ENCODE measurements at places on chromosomes 7 and 10. TPM values are rescaled to one million over a fixed set of nuclear protein-coding genes. Genes with fewer than 3 reads are reported as not detected.

The GIMAP4 gene
- 75.3 TPM for total RNA-seq

The FIS1 gene
- 155 TPM for total RNA-seq

The KLF6 gene
- total RNA-seq: 171 TPM

The FAM131B gene
- total RNA-seq: 2.8 TPM

The SEMA4G gene
- total RNA-seq: 1.5 TPM

The CACNA2D1 gene
- total RNA-seq: 40.7 TPM

The HOXA10 gene
- total RNA-seq: 11.2 TPM

The SEC23IP gene
- total RNA-seq: 48.4 TPM

The PKD2L1 gene
- 0.71 TPM for total RNA-seq

The TWNK gene
- 4.6 TPM for total RNA-seq

The NPVF gene
- total RNA-seq: not detected

DNA sequence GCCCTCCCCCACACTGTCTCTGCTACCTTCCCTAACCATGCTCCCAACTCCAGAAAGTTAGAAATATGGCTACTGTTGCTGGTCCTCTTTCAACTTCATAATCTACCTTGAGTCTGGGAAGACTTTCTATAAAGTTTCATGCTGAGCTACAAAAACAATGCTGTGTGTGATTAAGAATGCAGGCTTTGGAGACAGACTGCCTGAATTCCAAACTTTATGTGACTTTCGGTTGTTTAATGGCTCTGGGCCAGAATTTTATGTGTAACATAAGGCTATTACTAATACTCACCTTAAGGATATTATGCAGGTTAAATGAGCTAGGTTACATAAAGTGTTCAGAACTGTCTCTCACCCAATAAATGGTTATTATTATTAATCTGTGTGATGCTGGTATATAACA is 19.1 kb downstream of the BET1 start:
- no peak for DNase-seq

- DNase-seq: no peak
Observed at GRCh38 chr10:7301006-7301778, 109.6 kb downstream of the SFMBT2 start.

DNA sequence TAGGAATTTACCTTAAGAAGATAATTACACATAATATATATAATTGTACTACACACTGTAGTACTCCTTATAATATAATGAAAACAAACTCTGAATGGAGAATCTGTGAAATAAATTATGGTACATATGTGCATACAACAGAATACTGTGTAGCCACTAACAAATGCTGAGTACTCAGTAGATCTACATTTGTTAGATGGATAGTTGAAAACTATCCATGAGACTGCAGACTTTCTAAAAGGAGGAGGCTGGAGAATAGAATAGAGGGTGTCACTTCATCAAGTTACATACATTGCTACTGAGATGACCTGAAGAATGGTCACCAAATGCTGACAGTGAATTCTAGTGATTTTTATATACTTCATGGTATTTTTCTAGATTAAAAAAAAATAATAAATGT is 68.7 kb upstream of the OGDHL start:
- DNase-seq: no peak

DNA sequence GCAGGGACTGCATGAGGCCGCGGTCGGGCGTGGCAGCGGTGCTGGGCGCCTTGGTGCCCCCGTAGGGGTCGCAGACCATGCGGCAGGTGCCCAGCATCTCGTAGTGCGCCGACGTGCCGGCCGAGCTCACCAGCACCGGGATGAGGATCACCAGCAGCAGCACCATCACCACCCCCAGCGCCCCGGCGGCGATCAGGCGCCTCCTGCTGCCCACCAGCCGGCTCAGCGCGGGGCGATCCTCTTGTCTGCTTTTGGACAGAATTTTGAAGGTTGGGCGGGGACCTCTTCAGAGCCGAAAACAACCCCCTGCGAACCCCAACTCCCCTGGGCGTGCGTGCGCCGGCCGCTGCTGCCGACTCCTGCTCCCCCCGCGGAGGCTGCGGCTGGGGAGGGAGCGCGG is 779 bp downstream of the C1QL3 start:
- DNase-seq: no peak

DNA sequence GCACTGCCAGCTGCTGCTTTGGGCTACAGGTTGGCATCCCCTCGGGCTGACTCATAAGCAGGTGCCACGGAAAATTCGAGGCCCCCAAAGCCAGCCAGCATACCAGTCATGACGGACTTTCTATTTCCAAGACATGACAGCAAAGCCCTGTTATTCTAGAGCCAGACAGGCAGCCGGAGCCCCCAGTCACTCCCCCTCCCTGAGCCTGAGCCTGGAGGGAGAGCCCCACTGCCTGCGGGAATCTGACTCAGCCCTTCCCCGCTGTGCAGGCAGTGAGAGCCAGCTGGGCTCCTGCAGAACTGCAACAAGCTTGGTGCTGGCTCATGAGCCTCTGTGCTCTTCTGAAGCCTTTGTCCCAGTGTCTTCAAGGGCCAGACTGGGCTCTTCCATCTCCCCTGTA is 15.8 kb downstream of the BTBD16 start:
- DNase-seq: peak; percentile 88

DNA sequence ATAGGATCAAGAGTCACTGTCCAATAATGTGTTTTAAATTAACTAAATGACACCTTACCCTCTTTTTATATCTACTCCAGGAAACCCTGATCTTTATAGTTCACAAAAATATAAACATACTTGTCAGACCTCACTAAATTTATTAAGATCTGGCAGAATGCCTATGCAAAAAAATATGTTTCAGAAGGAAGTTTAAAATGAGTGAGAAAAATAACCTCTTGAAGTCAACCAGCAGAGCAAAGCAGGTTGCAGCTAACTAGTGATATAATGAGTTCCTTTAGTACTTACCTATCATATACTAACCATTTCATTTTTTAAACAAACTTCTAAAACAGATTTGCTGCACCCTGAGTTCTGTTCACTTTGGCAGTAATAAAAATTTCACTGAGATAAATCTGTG is 14.0 kb upstream of the HGF start:
- no peak for DNase-seq

DNA sequence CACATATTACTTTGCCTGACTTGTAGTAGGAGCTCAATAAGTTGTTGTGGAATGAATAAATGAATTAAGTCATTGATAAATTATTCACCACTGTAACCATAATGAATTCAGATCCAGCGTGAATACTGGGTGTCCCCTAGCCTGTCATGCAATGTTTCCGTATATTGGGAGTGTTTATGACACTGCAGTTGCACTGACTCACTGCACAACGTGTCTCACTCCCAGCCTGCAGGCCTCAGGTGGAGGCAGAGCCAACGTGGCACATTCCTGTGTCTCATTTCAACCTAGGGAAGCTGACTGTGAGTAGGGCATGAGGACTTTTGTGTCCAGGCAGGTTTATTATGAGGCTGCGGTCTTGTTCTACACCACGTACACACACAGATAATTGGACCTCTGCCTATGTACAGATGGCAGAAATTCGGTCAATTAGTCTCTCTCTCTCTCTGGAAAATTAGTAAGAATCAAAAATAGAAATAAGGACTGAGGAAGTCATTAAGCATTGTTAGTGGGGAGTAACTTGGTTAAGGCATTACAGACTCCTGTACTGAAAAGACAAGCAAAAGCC is 299.1 kb upstream of the IGFBP3 start:
- no peak for DNase-seq

GRCh38 chr7:80128918-80129317 is 5.7 kb upstream of the GNAI1 start:
- no peak for DNase-seq

GRCh38 chr7:108972004-108972403 is 402.3 kb downstream of the DNAJB9 start:
- no peak for DNase-seq

DNA sequence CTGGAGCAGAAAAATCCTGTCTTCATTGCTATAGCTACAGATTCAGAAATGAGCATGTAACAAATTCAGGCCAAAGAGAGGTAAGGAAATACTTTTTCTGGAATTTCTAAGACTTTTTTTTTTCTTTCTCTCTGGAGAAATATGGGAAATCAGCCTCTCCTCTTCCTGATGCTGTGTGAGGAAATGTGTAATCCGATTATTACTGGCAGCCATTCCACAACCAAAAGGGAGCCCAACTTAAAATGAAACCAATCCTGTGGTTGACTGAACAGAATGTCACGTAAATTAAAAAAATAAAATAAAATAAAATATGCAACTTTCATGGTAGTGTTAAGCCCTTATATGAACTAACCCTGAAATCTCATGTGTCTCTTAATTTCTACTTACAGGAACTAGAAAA is 10.7 kb upstream of the POT1 start:
- no peak for DNase-seq

- DNase-seq: no peak
Observed at GRCh38 chr7:11404355-11404754, 427.6 kb downstream of the THSD7A start.

GRCh38 chr7:151706277-151707104 is 170.4 kb downstream of the PRKAG2 start:
- no peak for DNase-seq

DNA sequence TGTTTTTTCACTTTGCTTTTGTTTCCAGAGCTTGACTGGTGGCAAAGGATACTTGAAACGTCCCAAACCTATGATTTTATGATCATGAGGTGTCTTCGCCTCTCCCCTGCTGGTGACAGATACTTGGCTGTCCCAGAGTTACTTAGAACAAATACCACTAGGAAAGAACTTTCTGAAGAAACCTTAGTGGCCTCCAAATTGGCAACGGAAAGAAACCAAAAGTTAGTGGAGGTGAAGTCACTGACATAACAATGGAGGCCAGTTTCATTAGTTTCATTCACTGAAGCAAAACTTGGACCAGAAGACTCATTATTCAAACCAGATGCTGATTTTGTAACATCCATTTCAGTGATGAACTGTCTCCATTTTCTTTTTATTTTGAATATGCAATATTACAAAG is 68.6 kb downstream of the JAZF1 start:
- no peak for DNase-seq

GRCh38 chr10:94155722-94156271 is 162.1 kb downstream of the PLCE1 start:
- no peak for DNase-seq
